Adipose tissue (tissue), 3 donors: ENCODE measurements at places on chromosomes 7 and 10. TPM values are rescaled to one million over a fixed set of nuclear protein-coding genes. Genes with fewer than 3 reads are reported as not detected.

The CALD1 gene
- 18.7 TPM for polyA plus RNA-seq

The CDH23 gene
- polyA plus RNA-seq: 15.5 TPM

The HGF gene
- polyA plus RNA-seq: 2.6 TPM

The SEC31B gene
- polyA plus RNA-seq: 8.3 TPM

The TSPAN14 gene
- polyA plus RNA-seq: 29.5 TPM

The FBXO24 gene
- polyA plus RNA-seq: 0.45 TPM

The CCM2 gene
- polyA plus RNA-seq: 47.7 TPM

The PRKCQ gene
- polyA plus RNA-seq: 0.11 TPM

The BLNK gene
- 1.0 TPM for polyA plus RNA-seq

The WNT8B gene
- polyA plus RNA-seq: 0.03 TPM

The GNAT3 gene
- 0.06 TPM for polyA plus RNA-seq

The TEX36 gene
- polyA plus RNA-seq: not detected

The SOSTDC1 gene
- 0.45 TPM for polyA plus RNA-seq
